Skeletal muscle cell (primary cell): ENCODE measurements at places on chromosomes 12 and 14.

DNA sequence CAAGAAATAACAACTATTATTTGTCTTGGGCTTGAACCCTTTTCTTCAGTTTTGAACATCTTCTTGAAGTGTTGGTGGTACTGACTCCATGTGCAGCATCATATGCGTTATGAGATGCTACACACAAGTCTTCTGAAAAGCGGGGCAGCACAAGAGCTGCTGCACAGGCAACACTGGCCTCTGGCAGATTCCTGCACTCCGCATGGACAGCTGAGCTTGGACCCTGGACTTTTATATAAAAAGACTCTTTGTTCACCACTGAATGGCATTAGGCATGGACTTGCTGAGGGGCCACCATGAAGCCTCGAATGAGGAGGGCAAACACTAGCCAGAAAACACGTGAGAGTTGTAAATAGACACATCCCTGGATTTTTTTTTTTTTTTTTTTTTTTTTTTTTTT, 210.8 kb upstream of the NPAS3 start:
- no peak for DNase-seq

DNA sequence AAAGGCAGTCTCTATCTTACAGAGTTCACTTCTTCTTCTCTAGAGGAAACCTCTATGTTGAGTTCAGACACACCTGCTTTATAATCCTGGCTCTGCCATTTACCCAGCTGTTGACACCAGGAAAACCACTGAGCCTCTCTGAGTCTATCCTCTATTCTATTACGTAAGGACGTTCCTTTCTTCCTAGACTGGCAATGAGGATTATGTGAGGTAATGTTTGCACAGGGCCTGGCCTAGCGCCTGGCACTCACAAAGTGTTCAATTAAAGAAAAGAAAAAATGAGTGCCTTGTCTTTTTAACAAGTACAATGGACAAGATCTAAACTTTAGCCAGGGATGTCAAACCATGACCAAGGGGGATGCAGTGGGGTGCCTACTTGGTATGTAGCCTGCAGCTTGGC, 641.9 kb upstream of the TBX3 start:
- DNase-seq = no peak

DNA sequence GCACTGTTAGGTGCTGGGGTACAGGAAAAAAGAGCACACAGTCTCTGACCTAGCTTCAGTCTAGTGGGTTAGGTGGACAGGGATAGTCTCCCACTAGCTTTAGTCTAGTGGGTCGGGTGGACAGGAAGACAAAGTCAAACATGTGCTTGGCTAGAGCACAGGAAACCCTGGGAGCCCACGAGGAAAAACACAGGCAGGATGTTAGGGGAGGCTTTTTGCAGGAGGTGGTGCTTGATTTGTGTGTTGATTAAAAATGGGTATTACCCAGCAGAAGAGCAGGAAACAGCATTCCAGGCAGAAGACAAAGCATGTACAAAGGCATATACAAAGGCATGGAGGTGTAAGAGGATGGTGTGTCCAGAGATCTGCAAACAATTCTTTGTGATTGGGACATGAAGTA, 23.3 kb downstream of the SLC38A2 start:
- DNase-seq = no peak

DNA sequence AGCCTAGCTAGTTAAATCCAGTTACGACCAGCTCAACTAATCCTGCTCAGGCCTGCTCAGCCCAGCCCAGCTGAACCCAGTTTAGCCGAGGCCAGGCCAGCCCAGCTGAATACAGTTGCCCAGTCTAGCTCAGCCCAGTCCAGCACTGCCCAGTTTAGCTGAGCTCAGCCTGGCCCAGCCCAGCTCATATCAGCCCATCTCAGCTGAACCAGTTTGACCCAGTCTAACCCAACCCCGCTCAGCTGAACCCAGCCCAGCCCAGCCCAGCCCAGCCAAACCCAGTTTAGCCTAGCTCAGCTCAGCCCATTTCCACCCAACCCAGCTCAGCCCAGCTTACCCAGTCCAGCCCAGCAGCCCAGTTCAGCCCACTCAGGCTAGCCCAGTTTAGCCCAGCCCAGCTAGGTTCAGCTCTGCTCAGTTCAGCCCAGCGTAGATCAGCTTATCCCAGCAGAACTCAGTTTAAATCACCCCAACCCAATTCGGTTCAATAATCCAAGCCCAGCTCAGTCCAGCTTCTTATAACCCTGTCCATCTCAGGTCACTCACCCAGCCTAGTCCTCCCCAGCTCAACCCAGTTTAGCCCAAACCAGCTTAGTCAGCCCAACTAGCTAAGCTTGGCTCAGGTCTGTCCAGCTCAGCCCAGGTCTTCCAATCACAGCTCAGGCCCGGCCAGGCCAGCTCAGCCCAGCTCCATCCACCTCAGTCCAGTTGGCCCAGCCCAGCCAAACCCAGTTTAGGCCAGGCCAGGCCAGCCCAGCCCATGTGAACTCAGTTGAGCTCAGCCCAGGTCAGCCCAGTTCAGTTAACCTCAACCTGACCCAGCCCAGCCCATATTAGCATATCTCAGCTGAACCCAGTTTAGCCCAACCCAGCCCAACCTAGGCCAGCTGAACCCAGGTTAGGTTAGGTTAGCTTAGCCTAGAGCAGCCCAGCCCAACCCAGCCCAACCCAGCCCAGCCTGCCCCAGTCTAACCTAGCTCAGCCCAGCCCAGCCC, 76.7 kb downstream of the TMEM121 start:
- no peak for DNase-seq

DNA sequence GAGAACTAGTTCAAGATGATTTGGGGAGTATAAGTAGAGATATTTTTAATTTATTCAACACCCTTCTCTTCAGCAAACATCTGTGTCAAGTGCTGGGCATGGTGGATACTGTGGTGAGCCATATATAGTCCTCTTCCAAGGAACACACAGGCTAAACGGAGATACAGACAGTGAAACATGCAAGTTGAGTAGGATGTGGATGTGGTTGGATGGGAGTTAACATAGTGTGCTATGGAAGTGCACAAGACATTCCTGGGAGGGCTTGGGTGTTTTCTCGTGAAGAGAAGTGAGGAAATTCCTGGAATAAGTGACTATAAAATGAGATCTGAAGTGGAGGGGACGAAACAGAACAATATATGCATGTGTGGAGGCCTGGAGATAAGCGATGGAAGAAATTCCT, 181.1 kb upstream of the NPAS3 start:
- DNase-seq = no peak
